ENCODE measurements at places on chromosomes 3 and 15.
A peak's percentile ranks its signal among the peaks of the same experiment; 100 is the strongest.

DNA sequence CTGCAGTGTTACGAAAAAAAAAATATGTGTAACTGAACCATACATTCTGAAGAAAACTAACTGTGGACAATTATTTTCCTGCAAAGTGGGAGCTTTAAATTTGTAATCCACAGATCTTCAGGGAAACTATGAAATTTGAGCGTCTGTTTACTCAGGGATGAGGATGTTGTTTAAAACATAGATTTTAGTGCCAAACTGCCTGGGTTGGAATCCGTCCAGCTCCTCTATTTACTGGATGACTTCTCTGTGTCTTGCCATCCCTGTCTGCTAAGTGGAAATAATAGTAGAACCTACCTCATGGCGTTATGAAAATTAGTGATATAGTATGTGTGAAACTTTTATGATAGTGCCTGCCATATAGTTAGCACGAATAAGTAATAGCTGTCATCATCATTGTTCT, 666.5 kb downstream of the SQOR start:
- no peak for DNase-seq

- no peak for DNase-seq
Observed at GRCh38 chr3:77303955-77304699, 264.2 kb downstream of the ROBO2 start.

DNA sequence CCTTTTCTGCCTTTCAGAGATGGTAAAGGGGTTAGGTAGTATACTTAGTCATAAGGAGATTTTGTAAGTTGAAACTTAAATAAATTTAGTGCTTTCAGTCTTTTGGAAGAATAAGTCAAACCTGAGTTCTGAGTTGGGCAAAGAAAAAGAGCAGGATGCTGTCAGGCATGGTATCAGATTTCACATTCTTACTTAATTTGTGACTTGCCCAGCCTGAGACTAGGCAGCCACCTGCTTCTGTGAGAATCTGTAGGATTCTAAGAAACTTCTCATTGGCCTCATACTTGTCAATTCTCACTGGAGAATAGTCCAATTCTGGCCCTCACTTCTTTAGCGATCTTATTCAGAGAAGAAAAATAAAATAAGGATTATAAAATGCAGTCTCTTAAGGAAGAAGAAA, 577.5 kb downstream of the DIPK2A start:
- no peak for DNase-seq

DNA sequence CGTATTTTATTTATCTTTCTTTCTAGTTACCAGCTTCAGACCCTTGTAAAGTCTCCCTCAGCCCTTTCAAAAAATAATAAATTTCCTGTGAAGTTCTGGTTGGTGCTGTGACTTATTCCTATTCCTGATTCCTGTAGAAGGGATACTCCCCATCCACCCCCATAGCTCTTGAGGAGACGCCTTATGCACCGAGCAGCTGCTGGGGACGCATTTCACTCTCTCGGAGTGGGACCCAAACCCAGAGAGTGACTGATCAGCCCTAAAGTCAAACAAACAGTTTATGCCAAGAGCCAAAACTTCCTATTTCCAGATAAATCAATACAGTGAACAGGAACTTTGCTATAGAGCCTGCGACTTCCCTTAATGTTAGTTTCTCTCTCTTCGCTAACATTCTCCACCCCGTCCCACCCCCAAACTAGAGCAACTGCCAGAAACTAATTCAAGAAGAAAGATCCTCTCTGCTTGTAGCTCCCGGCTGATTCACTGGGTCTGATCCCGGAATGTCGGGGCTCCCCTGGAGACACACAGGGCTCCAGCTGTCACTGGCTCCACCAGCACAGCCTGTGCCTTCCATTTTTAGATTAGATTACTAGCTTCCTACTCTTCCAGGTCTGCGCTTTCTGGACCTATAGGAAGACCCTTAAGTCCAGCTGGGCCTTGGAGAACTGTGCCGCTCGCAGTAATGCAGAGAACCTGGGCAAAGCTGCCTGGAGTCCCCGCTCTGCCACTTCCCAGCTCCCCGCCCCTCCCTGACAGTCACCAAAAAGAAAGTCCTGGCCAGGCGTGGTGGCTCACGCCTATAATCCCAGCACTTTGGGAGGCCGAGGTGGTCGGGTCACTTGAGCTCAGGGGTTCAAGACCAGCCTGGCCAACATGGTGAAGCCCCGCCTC, 45.2 kb downstream of the KLHL25 start:
- DNase-seq: peak; percentile 64

DNA sequence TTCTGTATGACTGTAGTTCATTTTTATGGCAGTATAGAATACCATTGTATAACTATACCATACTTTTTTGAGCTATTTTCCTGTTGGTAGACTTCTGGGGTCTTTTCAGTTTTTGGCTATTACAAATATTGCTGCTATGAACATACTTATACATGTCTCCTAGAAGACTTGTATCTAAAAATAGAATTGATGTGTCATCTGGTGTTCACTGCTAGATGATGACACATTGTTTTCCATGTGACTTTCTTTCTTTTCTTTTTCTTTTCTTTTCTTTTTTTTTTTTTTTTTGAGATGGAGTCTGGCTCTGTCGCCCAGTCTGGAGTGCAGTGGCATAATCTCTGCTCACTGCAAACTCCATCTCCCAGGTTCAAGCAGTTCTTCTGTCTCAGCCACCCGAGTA, 69.8 kb downstream of the SH3GL3 start:
- DNase-seq: no peak

DNA sequence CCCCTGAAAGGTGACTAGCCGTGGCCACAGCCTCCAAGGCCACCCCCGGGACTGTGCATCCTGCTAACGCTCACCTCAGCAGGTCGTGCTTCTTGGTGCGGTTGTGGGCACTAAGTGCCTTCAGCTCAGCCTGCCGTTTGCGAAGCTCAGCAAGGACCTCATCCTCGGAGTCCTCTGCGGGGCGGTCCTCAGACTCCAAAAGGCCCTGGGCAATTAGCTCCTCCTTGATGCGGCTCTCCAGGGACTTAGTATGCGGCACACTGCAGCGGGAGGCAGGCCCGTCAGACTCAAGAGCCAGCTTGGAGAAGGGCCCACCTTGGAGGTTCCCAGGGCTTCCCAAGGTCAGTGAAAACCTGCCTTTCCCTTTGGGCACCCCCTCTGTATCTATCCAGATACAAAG, 8.3 kb downstream of the TADA3 start:
- no peak for DNase-seq

- no peak for DNase-seq
Observed at GRCh38 chr15:96262549-96263489, 67.7 kb upstream of the NR2F2 start.

GRCh38 chr3:48727511-48727910, 10.5 kb upstream of the IP6K2 start:
- no peak for DNase-seq

DNA sequence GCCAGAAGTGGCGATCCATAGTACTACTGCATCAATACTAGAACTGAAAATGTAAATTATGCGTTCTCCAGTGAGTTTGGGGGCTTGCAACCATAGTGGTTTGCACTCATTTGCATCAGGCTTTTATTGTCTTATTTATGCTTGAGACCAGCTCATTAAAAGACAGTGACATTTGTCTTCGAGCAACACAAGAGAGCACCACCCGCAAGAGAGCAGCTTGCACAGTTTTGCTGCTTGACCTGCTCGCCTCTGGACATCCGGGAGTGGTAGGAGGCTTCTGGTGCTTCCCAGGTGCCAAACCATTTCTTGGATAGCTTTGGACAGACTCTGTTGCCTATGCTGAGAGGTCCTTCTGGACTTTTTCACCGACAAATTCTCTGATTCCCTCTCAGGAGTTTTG, 294.6 kb downstream of the MEX3B start:
- DNase-seq: no peak

DNA sequence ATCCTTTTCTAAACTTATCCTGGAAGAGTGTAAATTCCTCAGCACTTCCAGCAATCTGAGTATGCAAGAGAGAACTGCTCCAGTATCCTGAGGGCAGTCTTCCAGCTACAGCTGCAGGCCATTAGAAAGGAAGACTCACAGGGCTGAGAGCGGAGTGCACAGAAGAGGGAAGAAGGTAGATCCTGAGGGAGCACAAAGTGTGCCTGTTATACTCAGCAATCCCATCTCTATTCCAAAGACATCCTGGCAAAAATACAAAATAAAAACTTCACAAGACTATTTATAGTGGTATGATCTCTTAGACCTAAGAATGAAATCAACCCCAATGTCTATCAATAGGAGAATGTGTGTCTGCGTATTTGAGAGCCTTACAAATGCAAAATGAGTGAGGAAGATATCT, 292.0 kb downstream of the ZIC1 start:
- no peak for DNase-seq

DNA sequence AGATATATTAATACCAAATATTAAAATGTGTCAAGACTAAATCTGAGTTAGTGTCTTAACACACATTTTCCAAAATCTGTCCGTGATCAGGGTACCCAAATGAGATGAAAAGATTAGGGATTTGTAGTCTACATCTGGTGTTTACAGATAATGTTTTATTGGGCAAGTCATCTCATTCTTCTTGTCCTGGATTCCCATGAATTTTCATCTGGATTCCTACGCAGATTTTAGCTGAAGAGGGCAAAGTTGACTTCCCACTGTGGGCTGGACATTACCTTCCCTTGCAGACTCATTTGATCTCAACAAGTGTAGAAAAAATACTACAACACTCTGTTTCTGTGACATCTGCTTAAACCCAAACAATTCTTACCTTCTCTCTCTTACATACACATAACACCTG, 79.1 kb downstream of the CEP63 start:
- DNase-seq: no peak

DNA sequence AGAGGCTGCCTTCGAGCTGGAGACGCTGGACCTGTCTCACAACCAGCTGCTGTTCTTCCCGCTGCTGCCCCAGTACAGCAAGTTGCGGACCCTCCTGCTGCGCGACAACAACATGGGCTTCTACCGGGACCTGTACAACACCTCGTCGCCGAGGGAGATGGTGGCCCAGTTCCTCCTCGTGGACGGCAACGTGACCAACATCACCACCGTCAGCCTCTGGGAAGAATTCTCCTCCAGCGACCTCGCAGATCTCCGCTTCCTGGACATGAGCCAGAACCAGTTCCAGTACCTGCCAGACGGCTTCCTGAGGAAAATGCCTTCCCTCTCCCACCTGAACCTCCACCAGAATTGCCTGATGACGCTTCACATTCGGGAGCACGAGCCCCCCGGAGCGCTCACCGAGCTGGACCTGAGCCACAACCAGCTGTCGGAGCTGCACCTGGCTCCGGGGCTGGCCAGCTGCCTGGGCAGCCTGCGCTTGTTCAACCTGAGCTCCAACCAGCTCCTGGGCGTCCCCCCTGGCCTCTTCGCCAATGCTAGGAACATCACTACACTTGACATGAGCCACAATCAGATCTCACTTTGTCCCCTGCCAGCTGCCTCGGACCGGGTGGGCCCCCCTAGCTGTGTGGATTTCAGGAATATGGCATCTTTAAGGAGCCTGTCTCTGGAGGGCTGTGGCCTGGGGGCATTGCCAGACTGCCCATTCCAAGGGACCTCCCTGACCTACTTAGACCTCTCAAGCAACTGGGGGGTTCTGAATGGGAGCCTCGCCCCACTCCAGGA, 21.1 kb downstream of the NRROS start:
- no peak for DNase-seq

- no peak for DNase-seq
Observed at GRCh38 chr3:98014268-98014585, 20.9 kb downstream of the GABRR3 start.

- peak; percentile 86 for DNase-seq
Observed at GRCh38 chr15:90400759-90401314, 12.8 kb downstream of the IQGAP1 start.

DNA sequence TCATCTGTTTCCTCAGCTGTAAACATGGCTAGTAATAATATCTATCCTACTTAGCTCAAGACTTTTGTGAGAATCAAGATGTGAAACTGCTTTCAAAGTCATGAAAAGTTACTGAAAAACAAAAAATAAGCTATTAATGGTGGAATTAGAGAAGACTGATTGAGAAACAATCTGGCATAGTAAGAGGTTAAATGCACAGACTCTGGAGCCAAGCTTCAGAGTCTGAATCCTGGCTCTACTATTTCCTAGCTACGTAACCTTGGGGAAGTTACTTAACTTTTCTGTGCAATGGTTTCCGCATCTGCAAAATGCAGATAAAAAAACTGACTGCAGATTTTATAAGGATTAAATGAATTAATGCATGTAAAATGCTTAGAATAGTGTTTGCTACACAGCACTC, 28.8 kb downstream of the LRRFIP2 start:
- no peak for DNase-seq

DNA sequence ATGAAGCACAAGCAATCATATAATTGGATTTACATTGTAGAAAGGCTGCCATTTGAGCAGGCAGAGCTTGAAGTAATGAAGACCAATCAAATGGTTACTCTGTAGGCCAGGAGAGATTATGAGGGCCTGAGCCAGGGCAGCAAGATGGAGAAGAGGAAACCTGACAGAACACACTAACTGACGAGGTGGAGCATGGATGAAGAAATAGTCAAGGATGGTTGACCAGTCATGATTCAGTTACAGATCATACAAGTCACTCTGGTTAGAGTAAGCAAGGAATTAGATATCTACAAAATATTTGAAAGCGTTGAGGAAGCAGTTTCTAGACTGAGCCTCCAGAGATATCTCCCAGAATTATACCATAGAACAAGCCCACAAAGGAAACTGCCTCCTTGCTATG, 101.8 kb upstream of the THSD4 start:
- no peak for DNase-seq

DNA sequence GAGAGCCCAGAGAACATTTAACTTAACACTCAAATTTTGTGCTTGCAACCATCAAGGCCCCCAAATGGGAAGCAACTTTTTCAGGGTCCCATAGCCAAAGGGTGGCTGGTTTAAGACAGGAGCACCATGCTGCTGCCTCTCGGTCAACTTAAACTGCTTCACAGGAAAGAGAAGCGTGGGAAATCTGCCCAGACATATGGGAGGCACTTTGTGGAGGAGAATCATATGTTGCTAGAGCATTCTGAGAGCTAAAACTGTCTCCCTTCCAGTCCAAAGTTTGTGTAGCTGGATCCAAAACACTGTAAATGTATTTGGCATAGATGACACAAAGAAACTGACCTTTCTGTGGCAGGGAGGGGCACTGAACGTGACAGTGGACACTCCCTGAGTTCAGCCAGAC, 305.9 kb upstream of the RORA start:
- no peak for DNase-seq

DNA sequence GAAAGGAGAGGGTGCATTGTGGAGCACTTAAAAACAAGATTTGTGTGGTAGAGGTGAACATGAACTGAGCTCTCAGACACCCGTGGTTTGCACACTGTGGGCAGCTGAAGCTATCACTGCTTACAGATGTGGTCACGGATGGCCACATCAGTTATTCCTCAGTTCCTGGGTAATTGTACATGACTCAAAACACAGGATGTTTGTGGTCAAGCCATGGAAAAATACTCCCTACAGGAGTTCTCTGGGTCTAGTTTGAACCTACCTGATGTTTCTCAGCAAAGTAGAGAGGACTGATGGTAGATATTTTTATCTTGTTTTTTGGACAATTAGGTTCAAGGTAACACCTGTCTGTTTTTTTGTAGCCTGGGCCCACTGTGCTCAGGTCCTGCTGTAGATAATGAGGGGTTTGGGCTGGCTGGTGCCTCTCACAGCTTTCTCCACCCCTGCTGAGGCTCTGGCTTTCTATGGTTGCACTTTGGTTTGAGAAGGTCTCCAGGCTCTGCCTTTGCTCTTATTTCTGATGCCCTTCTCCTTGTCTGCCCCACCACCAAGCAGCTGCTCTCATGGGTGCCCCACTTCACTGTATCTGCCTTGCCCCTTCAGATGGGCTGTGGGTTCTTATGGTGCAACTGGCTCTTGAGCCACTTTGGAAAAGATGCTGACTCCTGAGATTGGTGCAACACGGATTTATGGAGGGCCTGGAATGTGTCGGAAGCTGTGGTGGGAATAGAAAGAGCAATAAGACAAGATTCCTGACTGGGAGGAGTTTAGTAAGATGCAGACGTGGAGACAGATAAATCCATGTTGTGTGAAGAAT, 40.1 kb downstream of the CDCP1 start:
- no peak for DNase-seq

- no peak for DNase-seq
Observed at GRCh38 chr3:15436246-15436645, 8.8 kb downstream of the EAF1 start.
